ENCODE measurements at places on chromosomes 6 and 20.

- DNase-seq, result no peak
Observed at GRCh38 chr20:20498076-20498861, 130.4 kb downstream of the INSM1 start.

GRCh38 chr6:29834564-29835436 is 7.2 kb downstream of the HLA-G start:
- DNase-seq, result no peak

DNA sequence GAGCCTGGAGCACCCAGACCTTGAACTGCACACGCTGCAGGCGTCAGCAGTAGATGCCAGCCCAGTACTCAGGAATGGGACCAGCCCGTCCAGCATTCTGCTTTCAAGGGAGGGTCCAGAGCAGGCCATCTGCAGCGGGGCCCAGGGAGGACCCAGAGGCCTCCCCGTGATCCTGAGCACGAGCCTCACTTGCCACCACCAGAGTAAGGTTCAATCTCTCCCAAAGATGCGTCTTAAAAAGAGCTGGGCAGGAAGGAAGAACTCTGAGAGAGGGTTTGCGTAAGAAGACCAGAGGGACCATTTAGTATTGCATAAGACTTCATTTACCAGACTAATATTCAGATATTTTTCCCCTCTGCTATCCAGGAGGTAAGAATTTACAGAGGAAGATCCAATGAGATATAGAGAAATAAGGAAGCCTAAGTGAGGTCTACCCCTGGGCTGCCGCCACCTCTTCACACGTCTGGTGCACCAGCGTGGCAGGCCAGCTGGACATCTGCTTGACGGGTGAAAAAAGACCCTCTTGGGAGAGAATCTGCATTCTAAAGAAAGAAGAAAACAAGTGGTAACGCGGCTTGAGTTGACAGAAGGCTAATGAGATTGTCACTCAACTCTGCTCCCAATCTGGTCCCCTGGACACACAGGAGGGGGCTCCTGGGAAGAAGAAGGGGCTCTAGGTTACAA is 107.3 kb downstream of the PRND start:
- no peak for DNase-seq

DNA sequence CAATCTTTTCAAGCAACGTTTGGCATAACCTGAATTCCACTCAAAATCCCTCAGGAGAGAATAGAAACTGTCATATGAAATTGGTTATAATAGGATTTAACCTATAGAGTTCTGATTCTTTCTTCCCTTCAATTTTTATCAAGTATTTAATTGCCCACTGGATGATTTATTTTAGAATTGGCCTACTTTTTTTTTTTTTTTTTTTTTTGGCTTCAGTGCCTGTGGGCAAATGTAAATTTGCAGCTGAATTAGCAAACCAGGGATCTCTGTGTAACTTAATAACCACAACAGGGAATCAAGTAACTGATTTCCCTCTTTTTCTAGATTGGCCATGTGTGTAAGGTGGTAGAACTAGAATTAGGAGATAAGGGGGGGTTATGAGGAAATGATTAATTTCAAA is 157.0 kb downstream of the SOX4 start:
- no peak for DNase-seq

DNA sequence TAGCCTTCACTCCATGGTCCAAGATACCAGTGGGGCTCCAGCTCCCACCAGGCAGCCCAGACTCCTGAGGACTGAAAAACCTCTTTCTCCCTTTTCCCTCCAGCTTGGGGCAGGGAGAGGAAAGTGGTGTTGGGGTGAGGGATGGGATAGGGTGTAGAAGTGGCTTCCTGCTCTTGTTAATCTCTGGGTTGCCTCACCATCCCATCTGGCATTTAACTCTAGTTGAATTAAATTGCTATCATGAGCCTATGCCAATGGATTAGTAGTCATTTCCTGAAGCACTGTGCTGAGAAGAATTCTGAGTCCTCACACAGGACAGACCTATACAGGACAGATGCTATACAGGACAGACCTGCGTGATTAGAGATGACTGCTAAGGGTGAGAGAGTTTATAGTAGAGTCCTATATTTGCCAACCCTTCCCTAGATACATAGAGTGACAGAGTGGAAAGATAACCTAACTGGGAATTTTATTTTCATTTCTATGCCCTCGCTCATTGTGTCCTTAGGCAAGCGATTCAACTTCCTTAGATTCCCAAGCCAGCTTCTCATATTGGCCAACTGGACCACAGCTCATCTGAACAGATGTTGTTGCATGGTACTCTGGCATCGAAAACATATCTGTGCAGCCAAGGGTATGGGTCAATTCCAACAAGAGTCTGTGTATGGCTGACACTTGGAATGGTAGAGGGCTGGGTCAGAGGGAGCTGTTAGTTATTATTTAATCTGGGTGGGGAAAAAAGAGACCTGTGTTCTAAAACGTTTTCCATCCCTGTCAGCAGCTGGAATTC is 42.8 kb downstream of the MCHR2 start:
- DNase-seq, result no peak

DNA sequence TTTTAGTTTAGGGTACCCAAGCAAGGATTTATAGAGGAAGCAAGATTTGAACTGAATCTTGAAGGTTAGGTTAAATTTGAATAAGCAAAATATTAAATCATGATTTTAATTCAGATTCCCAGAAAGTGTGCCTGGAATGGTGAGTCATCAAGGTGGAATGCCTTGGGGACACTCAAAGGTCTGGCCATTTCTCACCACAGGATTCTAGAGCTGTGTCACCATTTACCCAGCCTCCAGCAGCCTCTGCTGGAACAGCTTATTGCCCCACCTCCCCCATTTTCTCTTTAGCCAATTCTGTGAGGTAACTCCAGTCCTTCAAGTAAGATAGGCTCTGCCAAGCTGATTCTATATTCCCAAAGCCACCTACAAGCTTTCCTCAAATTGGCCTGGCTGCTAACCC is 181.4 kb downstream of the SIM1 start:
- no peak for DNase-seq

GRCh38 chr20:19673575-19673974 is 84.5 kb upstream of the RIN2 start:
- no peak for DNase-seq

DNA sequence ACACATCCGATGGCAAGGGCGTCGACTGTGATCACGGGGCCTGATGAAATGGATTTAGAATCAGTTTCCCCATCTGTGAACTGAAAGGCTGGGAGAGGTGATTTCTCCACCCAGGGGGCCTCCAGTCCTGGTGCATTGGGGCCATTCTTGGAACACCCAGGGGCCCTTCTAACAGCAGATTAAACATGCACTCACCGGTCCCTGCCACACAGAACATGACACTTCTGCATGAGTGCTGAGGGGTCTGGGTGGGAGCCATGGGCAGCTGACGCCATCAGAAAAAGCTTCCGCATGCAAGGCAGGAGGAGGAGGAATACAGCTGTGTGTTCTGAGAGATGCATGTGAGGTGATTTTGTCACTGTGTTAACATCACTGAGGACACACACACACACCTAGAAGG is 26.8 kb downstream of the DLL1 start:
- no peak for DNase-seq

- no peak for DNase-seq
Observed at GRCh38 chr20:62617711-62618483, 24.4 kb upstream of the SLCO4A1 start.

GRCh38 chr6:1820165-1820564 is 210.4 kb downstream of the FOXC1 start:
- DNase-seq, result no peak

GRCh38 chr20:46249671-46250070 is 58.6 kb downstream of the CDH22 start:
- DNase-seq, result no peak

- DNase-seq, result no peak
Observed at GRCh38 chr6:11701573-11701972, 77.0 kb downstream of the ADTRP start.

DNA sequence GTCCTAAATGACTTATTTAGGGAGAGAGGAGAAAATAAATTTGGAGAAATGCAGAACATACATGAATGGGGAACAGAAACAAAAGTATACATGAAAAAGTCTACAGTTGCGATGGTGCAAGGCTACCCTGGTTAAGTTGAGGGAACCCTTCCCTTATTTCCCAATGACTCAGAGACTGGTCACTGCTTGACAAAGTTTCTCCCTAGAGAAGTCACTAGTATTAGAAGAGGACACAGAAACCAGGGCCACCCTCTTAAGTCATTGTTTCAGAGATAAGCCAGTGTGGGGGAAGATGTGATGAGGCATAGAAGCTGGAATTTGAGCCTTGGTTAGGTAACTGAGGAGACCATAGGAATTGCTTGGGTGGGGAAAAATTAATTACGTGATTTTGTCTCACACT is 24.4 kb upstream of the EDN1 start:
- no peak for DNase-seq

GRCh38 chr6:156650896-156651390 is 126.2 kb upstream of the ARID1B start:
- DNase-seq, result no peak

DNA sequence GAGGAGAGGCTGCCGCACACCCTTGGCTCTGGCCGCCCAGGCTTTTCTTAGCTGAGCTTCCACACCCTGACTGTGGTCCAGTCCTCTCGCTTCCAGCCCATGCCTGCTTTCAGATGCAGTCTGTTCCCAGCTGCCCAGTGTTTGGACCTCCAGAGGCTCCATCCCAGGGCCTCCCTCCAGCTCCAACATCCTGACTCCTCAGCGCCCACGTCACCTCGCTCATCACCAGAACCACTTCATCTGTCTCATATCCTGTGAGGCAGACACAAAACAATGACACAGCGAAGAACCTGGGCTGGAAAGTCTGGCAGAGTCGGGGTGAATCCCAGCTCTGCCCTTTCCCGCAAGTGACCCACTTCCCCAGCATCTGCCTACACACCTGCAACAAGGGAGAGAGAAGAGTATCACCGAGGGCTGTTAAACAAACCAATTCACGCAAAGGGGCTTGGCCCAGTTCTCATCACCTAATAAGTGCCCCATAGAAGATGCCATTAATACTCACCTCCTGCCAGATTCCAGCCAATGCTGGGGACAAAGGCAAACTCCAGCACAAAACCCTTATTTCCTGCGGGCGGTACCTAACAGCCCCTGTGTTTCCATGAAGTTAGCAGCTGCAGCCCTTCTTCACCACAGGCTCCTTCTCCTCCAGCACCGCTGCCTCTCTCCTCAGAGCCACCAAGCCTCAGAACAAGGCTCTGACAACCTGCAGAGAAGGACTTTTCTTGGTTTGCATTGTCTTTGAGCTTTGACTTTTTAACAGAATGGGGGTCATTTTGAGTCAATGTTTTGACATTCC is 133.4 kb upstream of the CDH4 start:
- no peak for DNase-seq

DNA sequence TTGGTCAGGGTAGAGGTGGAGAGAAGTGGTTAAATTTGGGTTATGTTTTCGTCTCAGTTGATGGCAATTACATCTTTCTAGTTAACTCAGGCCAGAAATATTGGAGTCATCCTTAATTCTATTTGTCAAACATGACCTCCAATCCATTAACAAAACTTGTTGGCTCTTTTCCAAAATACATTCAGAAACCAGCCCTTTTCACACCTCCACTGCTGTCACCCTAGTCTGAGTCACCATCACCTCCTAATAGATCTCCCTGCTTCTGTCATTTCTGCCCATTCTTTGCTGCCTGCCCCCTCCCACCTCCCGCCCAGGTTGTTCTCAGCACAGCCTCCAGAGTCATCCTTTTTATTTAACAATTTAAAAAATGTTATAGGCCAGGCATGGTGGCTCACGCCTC is 3.0 kb upstream of the ABCF1 start:
- no peak for DNase-seq

- DNase-seq, result no peak
Observed at GRCh38 chr6:148716811-148717210, 30.0 kb upstream of the UST start.

GRCh38 chr20:48945840-48946514 is 24.5 kb downstream of the ARFGEF2 start:
- no peak for DNase-seq

GRCh38 chr20:10637563-10637962 is 36.2 kb downstream of the JAG1 start:
- no peak for DNase-seq

DNA sequence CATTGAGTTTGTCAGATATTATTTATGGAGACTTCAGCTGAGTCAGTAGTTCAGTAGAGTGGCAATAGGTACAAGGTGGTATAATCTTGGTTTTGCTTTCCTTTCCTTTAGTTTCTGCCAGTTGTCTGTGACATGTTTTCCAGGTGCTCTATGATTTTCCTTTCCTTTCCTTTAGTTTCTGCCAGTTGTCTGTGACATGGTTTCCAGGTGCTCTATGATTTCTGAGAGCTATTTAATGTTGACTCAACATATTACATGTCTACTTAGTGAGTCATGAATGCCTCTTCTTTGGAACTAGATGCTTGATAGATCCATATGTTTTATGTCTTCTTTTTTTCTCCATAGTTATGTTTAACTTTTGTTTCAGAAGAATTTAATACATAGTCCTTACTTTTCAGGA is 186.4 kb upstream of the DEFB112 start:
- DNase-seq, result no peak

GRCh38 chr6:148438632-148439031 is 96.0 kb downstream of the SASH1 start:
- DNase-seq, result no peak

GRCh38 chr6:87029711-87030314 is 65.1 kb downstream of the CGA start:
- no peak for DNase-seq

- no peak for DNase-seq
Observed at GRCh38 chr20:48795732-48796131, 32.1 kb downstream of the PREX1 start.
